Esophagus squamous epithelium (tissue), 5 donors: ENCODE measurements at places on chromosomes 3 and 15.

DNA sequence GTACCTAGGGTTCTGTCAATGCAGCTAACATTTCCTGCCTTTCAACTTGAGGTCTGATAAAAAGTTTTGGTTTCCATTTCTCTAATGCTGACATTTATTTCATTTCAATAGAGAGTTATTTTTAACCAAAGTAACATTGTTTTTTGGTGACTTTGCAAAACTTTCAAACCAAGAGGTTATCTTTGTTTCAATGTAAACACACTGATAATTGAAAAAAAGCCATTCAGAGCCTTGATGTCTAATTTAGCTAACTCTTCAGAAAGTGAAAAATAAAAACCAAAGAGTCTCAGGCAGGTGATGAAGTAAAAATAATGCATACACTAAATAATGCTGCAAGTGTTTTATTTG, 9.6 kb upstream of the TIPARP start:
- no peak for DNase-seq

- no peak for DNase-seq
Observed at GRCh38 chr3:27010834-27011233, 358.3 kb downstream of the NEK10 start.

DNA sequence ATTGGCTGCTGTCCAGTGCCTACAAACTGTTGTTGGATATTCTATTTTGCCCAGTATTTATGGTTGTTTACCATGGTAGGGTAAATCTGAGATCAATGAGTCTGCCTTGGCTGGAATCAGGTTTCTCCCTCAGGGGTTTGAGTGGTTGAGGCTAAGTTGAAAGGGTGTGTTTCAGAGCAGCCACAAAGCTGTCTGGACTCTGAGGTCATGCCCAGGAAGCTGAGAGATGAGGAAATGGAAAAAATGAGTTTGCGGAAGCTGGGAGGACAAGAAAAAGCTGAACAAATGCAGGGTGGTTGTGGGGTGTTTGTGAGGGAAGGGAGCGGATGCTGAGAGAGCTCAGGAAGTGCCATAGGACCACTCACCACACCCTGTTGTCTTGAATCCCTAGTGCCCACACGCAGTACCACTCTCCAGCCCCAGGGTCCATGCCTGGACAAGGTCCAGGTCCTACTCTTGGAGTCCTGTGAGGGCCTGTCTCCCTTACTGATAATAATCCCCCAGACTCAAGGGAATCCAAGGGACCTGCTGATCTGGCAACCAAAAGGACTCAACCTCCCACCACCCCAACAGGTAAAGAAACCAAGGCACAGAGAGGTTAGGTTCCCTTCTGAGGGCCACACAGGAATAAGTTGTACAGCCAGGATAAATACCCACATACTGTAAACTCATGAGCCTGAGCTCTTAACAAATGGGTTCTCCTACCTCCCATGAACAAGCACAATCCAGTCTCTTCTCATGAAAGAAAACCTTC, 81.6 kb downstream of the PPCDC start:
- no peak for DNase-seq

GRCh38 chr3:61702453-61702852, 141.1 kb downstream of the PTPRG start:
- no peak for DNase-seq

GRCh38 chr3:13064159-13064868, 8.9 kb downstream of the IQSEC1 start:
- no peak for DNase-seq

- DNase-seq = no peak
Observed at GRCh38 chr3:149958171-149958796, 12.4 kb downstream of the PFN2 start.

- no peak for DNase-seq
Observed at GRCh38 chr3:186880406-186880805, 37.9 kb downstream of the ADIPOQ start.

DNA sequence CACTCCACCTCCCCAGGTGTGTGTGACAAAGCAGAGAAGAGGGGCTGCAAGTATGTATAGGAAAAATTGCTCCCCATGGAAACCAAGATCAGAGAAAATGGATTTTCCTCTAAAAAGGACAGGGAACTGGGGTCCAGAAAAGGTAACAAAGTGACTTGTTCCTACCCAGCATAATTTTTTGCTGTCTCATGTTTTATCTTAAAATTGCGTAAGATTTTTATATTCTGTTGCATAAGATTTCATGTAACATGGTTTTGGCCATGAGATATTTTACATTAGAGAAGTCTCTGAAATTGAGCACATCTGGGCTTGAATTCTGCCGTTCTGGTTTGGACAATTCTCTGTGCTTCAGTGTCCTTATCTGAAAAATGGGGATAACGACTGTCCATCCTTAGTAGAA, 335.7 kb upstream of the RORA start:
- no peak for DNase-seq

DNA sequence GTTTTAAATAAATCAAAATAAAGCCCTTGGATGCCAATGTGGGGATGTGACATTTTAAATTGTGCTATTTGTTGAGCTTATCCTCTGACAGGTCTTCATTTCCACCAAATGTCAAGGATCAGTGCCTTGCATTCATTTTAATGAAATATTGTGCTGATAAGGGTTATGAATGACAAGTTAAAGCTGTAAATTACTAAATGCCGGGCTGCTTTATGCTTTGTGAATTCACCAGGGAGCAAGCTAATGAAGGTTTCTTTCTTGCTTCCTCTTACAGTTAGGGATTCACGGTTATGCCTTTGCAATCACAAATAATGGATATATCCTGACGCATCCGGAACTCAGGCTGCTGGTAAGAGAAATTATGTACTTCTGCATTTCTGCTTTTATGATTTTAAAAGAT, 81.7 kb downstream of the LRTM1 start:
- DNase-seq = no peak

GRCh38 chr15:74807282-74807681, 5.4 kb upstream of the LMAN1L start:
- no peak for DNase-seq

DNA sequence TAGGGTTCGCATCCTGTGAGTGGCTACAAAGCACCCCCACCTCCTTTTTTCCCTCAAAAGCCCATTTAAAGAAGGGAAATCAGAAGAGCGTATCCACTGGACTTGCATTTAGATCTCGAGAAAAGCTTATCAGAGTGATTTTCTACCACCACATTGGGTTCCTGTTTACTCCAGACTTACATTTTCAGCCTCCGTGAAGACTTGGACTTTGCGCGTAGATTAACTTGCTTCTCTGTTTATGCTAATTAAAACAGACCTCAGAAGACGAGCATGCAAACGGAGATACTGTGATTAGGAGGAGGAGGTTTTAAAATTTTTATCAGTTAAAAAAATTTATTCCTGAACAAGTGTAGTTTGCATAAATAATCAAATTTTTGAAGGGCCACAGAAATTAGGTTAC, 115.7 kb downstream of the AKAP13 start:
- DNase-seq = no peak
